Melanocyte of skin (primary cell): ENCODE measurements at places on chromosomes 6 and 20. TPM values are rescaled to one million over a fixed set of nuclear protein-coding genes. Genes with fewer than 3 reads are reported as not detected.

GSTA2 gene
- not detected in 2 replicates for total RNA-seq

ATP6V1G2 gene
- total RNA-seq: 0.73 and 1.0 TPM in 2 replicates

SMIM29 gene
- 56.8 and 63.9 TPM in 2 replicates for total RNA-seq

PPP1R14C gene
- 0.36 TPM in 1 of 2 replicates, not detected in the other for total RNA-seq

CYP24A1 gene
- total RNA-seq: not detected in 2 replicates

CST1 gene
- total RNA-seq: not detected in 2 replicates

OR2H2 gene
- not detected in 2 replicates for total RNA-seq

CFAP61 gene
- 0.73 and 1.0 TPM in 2 replicates for total RNA-seq
